Right kidney (tissue), 9 donors: ENCODE measurements at places on chromosomes 3 and 15.

DNA sequence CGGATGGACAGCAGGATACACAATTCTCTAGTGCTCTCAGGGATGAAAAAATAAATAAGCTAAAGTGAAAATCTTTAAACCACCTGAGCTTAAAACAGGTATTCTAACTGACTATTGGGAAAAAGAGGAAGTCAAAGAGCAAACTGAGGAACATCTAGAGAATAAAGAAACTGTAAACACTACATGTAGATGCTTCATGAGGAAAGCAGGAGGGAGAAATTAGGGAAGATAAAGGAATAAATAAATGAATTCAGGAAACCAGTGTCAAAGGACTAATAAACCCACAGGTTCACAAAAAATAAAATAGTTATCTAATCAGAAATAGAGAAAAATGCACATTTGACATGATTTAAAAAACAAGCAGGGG lies 525 bp upstream of the MCCC1 start:
- DNase-seq: no peak

- DNase-seq: no peak
Observed at GRCh38 chr3:42511736-42512135, 9.3 kb downstream of the VIPR1 start.

GRCh38 chr3:14369675-14370669 lies 32.4 kb upstream of the SLC6A6 start:
- no peak for DNase-seq

DNA sequence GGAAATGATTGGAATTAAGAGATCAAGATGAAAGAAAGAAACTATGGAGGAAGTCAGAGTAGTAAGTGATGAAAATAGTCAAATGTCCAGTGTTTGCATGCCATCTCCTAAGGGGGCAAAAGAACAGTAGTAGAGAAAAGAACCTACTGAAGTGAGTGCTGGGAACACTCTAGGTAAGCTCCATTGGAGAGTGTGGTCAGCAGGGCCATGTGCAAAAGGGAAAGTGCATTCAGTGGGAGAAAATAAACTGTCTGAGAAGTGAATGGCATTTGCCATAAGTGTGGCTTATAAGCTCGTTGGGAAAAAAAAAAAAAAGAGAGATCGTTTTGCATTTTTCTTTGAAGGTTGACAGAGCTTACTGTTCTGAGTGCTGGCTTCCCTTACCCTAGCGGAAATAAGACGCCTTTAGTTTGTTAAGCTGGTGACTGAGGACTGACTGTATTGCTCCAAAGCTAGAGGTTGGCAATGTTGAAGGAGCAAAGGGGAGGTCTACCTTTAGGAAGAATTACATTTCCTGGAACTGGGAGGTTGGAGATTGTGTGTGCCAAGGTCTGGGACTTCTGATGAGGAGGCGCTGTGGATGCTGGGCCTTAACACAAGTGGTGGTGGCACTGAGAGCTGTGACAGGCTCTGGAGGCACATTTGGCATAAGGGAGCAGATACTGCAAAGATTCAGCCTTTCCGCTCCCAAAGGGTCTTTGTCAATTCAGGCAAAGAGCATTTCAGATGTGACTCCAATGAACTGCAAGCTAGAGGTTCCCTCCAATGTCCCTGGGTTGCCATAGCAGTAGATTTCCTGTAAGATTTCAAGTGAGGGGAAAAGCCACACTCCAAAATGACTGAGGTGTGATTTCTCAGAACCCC lies 287.8 kb upstream of the SATB1 start:
- DNase-seq: no peak

- DNase-seq: no peak
Observed at GRCh38 chr3:33052671-33053070, 44.3 kb downstream of the GLB1 start.

DNA sequence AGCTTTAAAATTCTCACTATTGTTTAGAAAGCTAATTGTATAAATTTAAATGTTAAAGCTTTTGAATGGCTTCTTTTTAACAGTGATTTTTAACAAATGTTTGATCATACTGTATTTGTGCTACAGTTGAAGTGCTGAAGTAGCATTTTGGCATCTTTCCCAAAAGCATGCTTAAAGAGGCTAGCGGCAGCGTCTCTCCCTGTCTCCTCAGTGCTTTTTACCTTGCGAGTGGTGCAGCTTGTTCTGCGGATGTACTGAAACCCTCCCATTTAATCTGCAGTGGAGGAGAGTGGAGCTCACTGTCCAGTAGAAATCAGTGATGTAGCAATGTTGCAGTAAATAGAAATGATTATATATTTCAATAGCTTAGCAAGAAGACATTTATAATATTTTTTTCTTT lies 43.7 kb downstream of the LRRC49 start:
- no peak for DNase-seq

- no peak for DNase-seq
Observed at GRCh38 chr3:53151465-53151864, 9.5 kb upstream of the PRKCD start.

DNA sequence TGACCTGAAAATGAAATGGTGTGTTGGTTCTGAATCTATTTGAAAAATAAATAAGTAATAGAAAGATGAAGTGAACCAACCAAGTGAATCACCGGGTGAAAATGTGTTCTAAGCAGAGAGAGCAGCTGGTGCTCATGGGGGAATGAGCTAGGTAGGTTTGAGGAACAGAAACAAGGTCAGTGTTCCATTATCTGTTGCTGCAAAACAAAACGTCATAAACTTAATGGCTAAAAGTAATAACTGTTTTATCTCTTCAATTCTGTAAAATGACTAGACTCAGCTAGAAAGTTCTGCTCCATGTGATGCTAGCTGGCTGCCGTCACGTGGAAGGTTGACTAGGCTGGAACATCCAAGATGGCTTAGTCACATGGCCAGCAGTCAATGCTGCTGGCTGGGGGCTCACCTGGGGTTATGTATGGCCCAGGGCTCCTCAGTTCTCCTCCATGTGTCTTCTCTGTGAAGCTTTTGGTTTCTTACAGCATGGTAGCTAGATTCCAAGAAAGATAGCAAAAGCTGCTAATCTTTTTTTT lies 13.3 kb upstream of the SH3BP5 start:
- no peak for DNase-seq

GRCh38 chr3:185024966-185025365 lies 127.9 kb downstream of the C3orf70 start:
- DNase-seq: no peak

- DNase-seq: no peak
Observed at GRCh38 chr15:39833515-39833981, 50.9 kb upstream of the FSIP1 start.

DNA sequence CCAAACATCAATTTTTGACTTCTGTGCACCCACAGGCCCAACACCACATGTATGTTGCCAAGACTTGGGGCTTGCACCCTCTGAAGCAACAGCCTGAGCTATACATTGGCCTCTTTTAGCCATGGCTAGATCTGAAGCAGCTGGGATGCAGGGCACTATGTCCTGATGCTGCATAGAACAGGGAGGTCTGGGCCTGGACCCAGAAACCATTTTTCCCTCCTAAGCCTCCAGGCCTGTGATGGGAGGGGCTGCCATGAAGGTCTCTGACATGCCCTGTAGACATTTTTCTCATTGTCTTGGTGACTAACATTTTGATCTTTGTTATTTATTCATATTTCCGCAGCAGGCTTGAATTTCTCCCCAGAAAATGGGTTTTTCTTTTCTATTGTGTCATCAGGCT lies 330.0 kb downstream of the PYDC2 start:
- DNase-seq: no peak

DNA sequence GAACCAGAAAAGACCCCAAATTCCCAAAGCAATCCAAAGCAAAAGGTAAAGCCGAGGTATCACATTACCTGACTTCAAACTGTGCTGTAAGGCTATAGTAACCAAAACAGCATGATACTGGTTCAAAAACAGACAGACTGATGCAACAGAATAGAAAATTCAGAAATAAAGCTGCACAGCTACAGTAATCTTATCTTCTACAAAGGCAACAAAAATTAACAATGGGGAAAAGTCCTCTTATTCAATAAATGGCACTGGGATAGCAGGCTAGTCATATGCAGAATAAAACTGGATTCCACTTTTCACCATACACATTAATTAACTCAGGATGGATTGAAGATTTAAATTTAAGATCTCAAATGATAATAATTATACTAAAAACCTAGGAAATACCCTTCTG lies 392.6 kb upstream of the CBLB start:
- DNase-seq: no peak
